ENCODE measurements at places on chromosomes 1 and 21.

GRCh38 chr1:41396084-41396483, 34.9 kb downstream of the FOXO6 start:
- DNase-seq = no peak

DNA sequence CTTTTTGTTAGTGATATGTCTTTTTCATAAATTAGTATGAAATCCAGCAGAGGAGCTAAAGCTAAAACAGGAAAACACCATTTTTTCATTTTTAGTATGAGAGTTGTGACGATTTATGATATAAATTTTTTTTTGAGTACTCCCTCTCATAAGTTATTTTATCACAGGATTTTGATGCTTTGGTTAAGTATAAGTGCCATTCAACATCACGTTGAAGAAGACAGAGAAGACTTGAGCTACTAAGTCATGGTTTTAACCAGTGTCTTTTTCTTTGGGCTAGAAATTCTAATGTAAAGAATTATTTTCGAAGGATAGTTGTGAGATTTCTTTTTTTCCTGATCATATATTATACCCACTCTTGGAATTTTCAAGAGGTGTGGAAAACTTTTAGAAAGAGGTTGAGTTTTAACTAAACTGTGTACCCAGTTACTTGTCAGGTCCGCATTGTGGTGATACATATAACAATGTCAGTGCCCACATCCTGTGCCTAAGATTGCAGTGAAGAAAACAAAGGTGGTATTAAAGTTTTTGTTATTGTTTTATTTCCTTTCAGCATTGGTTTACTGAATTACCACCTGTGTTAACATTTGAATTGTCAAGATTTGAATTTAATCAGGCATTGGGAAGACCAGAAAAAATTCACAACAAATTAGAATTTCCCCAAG, 93.8 kb downstream of the USP25 start:
- no peak for DNase-seq

DNA sequence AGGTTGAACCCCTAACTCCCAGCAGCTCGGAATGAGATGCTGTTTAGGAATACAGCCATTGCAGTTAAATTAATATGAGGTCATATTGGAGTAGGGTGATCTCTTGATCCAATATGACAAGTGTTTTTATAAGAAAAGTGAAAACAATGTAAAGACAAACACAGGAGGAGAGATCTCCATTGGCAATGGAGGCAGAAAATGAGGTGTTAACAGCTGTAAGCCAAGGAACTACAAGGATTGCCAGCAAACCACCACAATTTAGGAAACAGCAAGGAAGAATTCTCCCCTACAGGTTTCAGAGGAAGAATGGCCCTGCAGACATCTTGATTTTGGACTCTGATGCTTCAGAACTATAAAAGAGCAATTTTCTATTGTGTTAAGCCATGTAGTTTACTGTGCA, 774.3 kb downstream of the MRPL39 start:
- no peak for DNase-seq

GRCh38 chr1:226063224-226063976, 884 bp downstream of the H3-3A start:
- peak; percentile 18 for DNase-seq

- DNase-seq = no peak
Measured at GRCh38 chr1:218219460-218219859, 65.6 kb upstream of the RRP15 start.

DNA sequence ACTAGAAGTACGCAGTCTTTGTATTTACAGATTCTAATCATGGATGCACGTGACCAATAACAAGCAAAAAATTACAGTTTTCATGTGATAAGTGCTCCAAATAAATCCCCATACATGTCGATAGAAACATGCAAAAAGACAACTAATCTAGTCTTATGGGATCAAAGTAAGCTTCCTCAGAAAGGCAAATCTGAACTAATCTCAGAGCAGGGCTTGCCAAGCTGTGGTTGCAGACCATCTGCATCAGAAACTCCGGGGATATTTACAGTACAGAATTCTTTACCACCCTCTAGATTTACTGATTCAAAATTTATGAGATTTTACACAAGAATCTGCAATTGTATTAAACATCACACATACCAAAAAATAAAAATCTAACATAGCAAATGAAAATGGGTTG, 1435.5 kb downstream of the MRPL39 start:
- DNase-seq = no peak

DNA sequence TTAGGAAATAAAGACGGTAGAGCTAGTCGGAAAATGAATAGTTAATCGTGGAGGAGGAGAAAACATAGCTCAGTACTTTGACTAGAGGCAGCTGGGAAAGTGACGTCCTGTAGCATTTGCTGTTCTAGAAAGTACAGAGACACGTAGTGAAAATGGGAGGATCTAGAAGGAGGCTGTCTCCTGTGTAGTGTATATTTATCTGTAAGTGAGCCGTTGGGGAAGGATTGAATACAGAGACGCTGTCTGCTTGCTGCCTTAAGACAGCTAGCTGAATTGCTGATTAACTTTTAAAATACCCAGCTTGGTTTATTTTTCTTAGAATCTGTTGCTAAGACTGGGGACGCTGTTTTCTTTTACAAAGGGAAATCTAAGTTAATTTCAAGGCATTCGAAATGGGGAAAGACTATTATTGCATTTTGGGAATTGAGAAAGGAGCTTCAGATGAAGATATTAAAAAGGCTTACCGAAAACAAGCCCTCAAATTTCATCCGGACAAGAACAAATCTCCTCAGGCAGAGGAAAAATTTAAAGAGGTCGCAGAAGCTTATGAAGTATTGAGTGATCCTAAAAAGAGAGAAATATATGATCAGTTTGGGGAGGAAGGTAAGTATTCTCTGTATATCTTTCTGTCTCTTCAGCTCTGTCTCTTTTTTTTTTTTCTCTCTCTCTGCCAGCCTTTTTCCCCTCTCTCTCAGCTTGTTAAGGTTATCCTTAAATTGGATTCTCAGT, at the start of gene DNAJB4:
Gene DNAJB4 (plus strand): TSS at position 221 of the 729 bp plus-strand sequence. CDS start 172 bp downstream, at position 393.
- peak; percentile 92 for DNase-seq

DNA sequence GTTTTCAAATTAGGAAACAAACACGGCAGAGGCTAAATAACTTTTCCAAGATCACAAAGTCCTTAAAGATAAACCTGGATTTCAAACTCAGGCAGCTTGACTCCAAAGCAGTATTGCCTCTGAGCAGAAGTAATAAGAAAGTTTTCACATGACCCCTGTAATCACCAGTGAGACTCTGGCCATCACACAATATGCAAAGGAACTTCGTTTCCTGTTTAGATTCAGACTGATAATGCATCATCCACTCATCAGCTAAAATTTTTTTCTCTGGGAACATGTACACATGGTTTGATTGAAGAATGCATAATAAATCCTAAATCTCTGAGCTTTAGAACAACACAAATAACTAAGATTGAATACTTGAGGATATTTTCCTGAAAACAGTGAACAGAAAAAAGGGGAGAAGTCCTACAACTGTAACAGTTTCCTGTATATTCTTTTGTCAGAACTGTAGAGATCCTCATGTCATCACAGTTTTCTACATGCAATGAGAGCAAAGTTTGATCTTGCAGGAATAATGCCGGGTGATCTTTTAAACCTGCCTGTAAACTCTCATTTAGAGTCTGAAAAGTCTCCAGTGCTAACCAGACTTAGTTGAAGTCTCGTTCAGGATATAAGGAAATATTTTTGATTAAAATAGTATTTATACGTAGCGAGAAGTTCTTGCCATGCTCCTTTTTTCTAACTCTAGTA, 225.3 kb downstream of the SPATA17 start:
- DNase-seq = no peak

DNA sequence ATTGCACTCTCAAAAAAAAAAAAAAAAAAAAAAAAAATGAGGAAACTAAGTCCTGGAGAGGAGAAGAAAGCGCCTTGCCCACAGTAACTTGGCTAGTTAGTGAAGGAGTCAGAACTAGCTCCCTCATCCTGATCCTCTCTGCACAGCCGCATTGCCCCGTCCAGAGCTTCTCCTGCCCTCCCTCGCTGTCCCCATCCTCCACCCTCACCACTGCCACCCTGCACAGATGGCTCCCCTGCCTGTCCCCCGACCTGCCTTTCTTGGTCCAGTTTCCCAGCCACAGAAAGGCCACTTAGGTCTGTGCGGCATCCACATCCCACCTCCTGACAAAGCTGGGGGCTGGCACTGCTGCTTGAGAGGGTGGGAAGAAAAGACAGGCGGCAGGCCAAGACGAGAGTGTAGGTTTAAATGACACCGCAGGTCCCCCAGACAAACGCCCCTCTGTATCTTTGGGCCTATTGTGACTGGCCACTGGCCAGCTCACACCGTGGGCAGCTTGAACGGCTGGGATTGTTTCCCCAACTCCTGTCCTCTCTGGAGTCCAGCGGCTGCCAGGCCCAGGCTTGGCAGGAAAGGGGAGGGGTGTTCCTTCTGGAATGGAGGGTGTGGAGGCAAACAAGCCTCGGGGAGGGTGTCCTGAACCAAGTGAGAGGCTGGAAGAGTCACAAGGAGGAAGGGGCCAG, 20.2 kb downstream of the NCMAP start:
- no peak for DNase-seq

GRCh38 chr1:212958175-212958574, 7.8 kb downstream of the VASH2 start:
- DNase-seq = no peak

DNA sequence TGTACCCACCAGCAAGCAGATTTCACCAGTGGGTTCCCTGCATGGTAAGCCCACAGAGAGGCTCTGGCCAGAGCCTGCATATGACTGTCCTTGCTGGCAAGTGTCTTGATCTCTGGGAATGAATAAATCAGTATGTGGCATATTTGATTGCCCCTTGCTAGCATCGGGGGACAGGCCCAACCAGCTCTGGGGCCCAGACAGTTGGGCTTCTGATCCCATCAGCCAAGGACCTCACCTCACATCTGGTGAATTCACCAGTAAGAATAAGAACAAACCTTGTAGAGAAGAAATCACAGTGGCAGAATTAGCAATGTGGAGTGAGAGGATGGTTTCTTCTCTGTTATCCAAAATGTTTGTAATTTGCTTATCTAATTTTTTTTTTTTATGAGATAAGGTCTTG, 15.9 kb downstream of the SLC1A7 start:
- no peak for DNase-seq

GRCh38 chr1:220458936-220459335, 69.0 kb upstream of the MARK1 start:
- no peak for DNase-seq

- DNase-seq = peak; percentile 39
Measured at GRCh38 chr1:169586395-169587255, at the start of gene F5. TSS of gene F5 (minus strand) at chr1:169586481. CDS start at chr1:169586386, 95 bp downstream.

GRCh38 chr21:42490720-42491119, 5.3 kb downstream of the RSPH1 start:
- DNase-seq = no peak

GRCh38 chr1:4932311-4933030, 278.1 kb downstream of the AJAP1 start:
- DNase-seq = no peak

GRCh38 chr21:23890652-23891051, 1716.6 kb downstream of the MRPL39 start:
- DNase-seq = no peak

DNA sequence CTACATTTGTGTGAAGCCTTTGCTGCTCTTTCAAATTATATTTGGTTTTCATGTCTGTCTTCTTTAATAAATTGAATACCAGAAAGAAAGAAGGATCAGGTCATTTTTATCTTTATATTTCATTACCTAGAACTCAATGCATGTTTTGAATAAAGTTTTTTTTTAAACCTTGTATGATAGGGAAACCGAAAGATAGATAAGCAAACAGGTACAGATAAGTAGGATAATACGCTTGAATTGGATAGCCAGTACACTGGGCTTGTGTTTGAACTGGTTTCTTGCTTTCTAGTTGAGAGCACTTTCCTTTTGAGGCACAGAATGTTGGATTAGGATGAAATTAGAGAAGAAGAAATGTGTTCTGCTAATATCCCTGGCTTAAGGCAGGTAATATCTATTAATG, 46.9 kb downstream of the PKN2 start:
- no peak for DNase-seq

- peak; percentile 83 for DNase-seq
Measured at GRCh38 chr1:30809514-30810263, 52.1 kb upstream of the LAPTM5 start.

- no peak for DNase-seq
Measured at GRCh38 chr1:47030170-47030805, 6.8 kb downstream of the CYP4X1 start.

DNA sequence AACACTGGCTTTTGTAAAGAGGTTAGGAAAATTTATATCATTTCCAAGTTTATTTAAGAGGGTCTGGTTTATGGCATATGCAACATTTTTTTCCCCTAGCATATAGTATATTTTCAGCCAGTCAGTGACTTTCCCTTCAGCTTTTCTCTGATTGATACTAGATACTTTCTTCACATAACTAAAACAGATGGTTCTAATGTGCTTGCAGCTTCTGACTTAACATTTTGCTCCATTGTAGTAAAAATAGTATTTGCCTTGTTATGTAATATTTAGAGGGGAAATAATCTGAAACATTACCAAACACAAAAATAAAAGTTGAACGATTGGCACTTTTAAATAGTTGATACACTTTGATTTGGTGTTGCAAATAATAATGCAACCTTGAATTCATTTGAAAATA, 191.7 kb downstream of the GPR52 start:
- no peak for DNase-seq

GRCh38 chr1:93593854-93594602, 87.6 kb downstream of the BCAR3 start:
- no peak for DNase-seq

GRCh38 chr1:21217812-21218596, 41.3 kb upstream of the EIF4G3 start:
- DNase-seq = peak; percentile 41

DNA sequence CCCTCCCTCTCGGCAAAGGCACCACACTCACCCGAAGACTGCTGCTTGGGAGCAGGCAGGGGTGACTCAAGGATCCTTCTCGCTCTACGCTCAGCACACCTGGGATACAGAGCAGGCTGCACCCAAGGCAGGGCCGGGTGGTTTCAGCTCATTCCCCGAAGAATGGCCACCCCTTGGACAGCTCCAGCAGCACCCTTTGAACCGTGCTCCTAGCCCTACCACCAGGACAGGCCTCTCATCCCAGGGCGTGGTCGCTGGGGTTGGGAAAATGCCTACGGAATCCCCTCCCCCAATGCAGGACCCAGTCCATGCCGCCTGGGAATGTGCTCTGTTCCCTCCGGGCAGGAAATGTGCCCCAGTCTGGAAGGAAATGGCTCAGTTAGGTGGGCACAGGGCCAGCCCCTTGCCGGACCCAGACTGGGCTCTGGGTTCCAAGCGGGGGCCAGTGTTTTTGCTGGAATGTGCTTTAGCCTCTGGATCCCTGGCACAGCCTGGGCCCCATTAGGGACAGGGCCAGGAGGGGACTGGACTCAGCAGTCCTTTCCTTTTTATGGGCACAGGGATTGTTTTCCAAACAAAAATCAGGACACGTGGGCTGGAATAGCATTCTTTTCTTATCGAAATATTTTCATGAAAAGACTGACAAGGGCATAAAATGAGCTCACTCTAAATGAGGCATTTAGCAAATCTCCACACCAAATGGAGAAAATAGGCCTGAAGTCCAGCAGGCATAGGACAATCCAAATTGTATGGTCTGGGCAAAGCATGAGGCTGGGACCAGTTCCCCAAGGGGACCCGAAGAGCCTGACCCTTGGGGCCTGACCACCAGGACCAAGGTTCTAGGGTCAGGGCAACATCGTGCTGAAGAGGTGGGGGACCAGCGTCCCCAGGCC, 7.3 kb downstream of the TMEM82 start:
- no peak for DNase-seq

Measured in foreskin fibroblast (primary cell).